ENCODE measurements at places on chromosomes 11 and 22.

DNA sequence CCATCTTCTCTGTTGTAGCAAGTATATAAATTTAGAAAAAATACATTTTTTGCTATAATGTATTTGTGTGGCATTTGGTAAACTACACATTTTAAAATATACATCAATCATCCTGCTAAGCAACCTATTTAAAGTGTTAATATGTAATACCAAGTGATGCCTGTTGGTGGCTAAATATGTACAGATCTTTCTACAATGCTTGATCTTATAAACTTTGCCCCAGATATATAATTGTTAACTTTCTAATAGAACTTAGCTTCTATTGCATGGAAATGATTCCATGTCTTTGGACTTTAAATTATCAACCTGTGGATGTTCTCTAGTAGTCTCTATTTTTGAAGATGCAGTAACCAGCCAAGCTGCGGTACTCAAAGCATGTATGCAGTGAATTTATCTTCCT lies 1260.4 kb upstream of the RAG2 start:
- DNase-seq: no peak

GRCh38 chr11:18522388-18522787 lies 4.4 kb downstream of the TSG101 start:
- DNase-seq: no peak

DNA sequence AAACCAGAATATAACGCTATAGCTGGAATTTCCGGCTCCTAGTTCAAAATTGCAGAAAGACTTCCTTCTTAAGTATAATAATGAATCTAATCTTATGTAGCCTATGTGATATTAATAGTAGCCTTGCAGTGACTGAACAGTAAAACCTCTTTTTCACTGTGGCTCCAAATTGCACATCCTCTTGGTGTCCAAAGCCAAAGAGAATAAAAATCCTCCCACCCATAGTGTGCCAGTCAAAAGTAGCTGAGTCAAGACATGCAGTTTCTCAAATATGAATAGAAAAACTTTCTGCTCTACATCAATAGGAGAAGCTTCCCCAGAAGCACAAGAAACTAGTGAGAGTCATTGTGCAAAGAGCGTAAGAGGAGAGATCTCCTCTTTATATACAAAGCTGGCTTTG lies 76.0 kb upstream of the PICALM start:
- no peak for DNase-seq

DNA sequence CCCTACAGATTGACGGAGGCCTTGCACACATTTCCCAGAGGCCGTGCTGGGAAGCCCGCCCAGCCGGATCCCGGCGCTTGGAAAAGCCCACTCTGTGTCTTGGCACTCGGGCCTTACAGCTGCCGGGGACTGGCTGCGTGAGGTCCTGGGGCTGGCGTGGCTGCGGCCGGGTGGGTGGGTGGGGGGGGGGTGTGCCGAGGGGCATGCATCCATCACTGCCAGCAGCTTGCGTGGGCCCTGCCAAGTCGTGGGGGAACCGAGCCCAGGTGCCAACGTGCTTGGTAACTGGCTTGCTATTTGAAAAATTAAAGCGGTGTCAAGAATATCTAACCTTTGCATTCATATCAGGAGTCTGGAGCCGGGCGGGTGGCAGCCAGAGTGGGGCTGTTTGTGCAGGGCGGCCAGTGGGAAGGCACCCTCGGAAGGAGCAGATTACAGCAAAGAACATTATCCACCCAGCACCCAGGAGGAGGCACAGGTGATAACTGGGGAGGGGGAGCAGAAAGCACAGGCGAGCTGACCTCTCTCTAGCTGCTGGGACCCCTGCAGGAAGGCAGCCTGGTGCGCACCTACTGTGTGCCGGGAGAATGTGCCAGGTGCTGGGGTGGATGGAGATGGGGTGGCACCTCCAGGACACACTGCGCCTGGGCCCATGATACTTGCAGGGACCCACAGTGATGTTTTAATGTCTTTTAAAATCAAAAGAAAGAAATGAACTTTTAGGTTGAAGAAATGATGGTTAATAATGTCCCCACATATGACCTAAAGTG lies 28.5 kb upstream of the SMIM38 start:
- DNase-seq: no peak

DNA sequence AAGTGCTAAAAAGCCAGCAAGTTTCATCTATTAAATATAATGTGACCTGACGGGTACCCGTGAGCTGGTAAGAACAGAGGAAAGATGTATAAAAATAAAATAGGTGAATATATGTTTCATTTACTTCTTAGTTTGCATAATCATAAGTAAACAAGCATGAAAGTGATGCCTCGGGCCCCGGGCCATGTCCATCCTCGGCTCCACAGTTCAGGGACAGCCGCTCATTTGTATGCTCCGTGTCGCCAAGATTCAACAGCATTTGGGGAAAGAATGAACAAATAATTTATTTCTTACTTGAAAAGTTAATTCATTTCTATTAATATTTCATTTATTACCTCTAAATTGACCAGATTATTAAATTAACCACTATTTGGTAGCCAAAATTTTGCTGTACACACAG lies 251.8 kb downstream of the NTM start:
- DNase-seq: no peak

DNA sequence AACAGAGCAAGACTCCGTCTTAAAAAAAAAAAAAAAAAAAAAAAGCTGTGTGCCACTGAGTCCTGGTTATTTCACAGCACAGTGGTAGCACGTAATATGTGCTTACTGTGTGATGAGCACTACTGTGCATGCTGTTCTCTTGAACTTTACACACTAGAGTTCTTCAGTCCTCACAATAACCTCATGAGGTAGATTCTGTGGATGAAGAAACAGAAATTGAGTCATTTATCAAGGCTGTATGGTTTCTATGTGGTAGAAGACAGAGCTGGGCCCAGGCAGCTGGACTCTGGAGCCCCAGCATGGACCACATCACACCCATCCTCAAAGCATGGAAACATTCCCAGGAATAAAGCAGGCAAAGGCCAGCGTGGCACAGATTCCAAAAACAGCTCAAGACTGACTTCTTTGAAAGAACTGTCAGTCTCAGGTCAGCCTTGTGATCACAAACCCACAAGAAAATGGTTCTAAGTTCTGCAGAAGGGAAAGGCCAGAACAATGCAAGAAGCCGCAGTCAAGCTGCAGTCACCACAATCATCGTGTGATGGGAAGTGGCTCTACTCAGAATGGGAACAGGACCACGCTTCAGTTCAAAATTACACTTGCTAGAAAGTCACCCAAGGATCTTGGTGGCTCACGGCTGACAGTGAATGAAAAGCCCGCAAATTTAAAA lies 49.5 kb downstream of the MICAL3 start:
- no peak for DNase-seq

GRCh38 chr22:47994045-47994444 lies 1231.6 kb downstream of the TBC1D22A start:
- DNase-seq: no peak

DNA sequence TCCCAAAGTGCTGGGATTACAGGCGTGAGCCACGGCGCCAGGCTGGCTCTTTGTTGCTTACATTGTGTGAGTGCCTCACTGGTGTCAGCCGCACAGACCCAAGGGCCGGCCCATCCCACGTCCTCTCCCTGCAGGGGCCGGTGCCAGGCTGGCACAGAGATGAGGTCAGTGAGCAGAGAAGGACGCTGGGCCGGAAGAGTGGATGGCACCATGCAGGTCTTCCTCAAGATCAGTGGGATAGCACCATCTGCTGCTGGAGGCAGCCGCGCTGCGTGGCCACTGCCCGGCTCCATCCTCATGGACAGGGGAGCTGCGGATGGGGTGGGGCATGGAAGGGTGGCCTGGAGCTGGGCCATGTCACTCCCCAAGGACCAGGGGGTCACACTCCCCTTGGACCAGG lies 22.0 kb upstream of the FGF4 start:
- DNase-seq: no peak

- DNase-seq: no peak
Measured at GRCh38 chr11:126332221-126332711, 23.2 kb upstream of the ST3GAL4 start.

DNA sequence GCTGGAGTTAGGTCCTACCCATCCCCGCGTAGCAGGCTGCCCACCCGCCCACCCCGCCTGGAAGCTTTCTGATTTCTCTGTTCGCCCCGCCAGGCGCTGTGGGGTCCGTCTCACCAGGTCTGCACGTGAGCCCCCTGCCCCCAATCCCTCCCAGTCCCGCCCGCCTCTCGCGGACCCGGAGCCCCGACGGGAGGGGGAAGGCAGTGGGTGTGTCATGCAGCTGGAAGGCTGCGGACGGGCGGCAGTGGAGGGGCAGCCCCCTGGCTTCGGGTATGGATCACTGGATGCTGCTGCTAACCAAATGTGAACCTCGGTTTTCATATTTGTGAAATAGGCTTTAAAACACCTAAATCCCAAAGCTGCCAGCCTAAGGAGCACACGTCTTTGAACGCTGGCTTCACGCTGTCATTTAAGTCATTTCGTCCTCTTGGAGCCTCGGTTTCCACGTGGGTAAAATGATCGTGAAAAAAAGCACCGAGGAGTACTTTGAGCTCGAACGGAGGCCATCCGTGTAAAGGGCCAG lies 568 bp upstream of the BIK start:
- no peak for DNase-seq

DNA sequence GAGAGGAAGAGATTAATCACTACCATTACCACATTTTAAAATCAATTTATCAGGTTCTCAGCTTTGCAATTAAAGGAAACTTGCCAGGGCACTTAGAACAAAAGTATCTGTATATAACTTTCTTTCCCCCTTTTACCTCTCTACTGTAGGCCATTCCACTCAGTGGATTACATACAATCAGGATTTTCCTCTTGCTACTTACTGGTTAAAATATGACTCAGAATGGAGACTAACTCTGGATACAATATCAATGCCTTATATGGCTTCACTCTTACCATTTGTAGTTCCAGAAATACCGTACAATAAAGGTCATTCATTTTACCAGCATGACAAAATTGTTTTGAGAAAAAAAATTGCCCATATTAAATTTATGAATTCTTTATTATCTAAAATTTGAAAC lies 706.8 kb downstream of the KCNA4 start:
- no peak for DNase-seq

DNA sequence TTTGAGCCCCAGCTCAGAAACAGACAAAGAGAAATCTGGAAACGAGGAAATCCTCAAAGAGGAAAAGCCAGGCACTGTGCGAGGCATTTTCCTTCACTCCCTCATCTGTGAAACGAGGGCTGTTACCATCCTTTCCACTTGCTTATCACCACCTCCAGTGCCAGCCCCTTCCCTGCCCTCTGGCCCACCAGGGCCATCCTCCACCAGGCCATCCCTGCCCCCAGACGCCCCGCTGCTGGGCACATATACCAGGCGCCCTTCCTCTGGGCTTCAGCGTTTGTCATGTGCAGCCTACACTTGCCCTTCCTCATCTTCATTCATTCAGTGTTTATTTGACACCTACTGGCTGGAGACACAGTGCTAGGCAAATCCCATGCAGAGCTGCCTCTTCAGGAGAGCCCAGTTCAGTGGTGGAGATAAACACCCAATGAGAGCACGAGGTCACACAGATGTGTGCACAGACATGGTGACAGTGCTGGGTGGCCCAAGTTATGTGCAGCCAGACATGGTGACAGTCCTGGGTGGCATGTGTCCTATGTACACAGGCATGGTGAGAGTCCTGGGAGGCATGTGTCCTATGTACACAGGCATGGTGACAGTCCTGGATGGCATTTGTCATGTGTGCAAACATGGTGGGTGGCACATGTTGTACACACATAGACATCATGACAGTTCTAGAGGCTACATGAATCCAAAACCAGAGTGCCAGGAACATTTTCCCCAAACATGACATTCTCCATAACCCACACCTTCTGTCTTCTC lies 9.7 kb downstream of the SPTBN2 start:
- no peak for DNase-seq

DNA sequence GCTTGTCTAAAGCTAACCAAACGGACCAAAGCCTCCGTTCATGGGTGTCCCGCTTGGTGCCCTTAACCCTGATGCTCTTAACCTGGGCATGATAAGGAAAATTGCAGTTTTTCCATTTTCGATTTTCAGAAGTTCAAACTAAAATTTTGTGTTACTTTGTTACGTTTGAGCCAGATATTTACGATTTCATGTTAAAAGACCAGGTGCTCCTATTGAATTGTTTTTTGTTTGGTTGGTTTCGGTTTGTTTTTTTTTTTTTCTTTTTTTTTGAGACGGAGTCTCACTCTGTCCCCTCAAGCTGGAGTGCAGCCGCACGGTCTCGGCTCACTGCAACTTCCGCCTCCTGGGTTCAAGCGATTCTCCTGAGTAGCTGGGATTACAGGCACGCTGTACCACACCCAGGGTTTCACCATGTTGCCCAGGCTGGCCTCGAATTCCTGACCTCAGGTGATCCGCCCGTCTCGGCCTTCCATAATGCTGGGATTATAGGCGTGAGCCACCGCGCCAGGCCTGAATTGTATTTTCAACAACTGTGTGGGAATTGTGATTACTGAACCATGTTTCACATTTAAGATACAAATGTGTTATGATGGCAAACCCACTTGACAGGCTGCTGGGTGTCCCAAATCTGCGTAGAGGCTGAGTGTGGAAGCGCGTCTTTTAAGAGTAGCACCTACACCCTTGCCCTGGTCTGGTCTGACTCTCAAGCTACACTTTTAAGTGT lies 864 bp upstream of the USP28 start:
- no peak for DNase-seq

- DNase-seq: no peak
Measured at GRCh38 chr11:56782167-56782847, 33.8 kb upstream of the OR9G4 start.

DNA sequence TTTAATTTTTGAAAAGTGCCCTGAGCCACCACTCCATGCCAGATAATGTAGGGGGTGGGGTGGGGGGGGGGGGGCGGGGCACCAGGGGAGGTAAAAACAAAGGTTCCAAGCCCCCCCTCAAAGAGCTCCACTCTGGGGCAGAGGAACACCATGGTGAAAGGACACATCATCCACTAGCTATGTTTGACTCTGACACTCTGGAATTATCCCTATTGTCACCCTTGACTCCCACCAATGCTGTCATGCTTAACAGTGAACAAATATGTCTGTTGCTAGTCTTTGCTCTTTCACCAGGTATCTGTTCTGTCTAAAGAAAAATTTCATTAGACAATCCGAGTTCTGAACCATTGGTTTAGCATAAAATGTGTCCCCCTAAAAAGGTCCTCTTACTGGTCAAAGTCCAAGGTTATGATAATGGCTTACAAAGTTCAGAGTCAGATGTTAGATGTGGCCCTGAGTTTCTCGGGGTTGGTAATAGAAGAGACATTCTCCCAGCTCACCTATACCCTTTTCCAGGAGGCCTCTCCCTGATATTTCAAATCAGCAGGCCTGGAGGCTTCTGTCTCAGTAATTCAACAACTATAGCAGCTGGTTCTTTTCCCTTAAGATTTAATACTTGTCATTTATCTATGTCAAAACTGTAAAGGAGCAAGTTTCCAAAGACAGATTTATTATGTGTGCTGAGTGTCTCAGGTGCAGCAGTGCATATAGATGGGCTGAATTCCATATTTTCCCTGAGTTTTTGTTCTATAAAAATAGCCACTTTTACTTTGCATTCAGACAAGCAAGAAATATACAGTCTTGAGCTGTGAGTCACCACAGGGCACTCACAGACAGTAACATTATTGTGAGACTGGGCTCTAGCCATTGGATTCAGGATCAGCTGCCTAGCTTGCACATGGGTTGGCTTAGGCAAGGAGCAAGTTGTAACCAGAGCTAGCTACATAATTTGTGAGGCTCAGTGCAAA lies 174.1 kb downstream of the CSNK2A3 start:
- DNase-seq: peak; percentile 22

- peak; percentile 40 for DNase-seq
Measured at GRCh38 chr11:20610825-20611224, 11.4 kb downstream of the SLC6A5 start.

All from kidney capillary endothelial cell (primary cell).